ENCODE measurements at places on chromosomes 16 and 17.
A peak's percentile ranks its signal among the peaks of the same experiment; 100 is the strongest.

DNA sequence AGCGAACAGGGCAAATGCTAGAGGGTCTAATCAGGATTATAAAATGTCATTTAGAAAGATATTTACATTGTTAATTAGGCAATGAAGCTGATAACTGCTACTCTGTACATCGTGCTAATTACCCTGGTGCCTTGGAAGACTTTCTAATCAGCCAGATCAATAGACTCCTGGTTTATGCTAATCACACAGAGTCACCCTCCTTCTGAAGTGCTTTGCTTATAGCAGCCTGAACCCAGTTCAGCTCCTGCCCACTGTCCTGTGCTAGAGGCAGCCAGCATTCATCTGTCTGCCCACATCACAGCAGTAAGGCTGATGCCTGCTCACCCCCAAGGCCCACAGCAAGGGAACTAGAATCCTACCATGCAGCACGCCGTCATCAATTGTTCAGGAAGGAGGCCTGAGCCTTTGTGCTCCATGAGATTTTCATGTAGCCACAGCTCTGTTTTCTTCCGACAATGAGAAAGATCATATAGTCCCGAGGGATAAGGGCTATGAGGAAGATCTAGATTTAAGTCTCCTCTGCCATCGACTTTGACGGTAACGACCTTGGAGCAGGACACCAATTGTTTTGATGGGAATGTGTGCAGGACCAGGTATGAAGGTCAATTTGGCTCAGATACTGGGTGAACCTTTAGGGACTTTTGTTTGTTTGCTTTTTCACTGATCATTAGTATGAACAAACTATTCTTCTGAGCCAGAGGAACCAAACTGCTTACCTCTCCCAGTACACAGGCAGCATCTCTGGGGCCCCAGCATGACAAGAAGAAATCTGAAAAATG, 12.5 kb upstream of the LYRM9 start:
- no peak for DNase-seq

- no peak for DNase-seq
Measured at GRCh38 chr17:44927696-44928095, 12.4 kb upstream of the GFAP start.

GRCh38 chr17:27496971-27497370, 40.7 kb downstream of the KSR1 start:
- DNase-seq, result no peak

DNA sequence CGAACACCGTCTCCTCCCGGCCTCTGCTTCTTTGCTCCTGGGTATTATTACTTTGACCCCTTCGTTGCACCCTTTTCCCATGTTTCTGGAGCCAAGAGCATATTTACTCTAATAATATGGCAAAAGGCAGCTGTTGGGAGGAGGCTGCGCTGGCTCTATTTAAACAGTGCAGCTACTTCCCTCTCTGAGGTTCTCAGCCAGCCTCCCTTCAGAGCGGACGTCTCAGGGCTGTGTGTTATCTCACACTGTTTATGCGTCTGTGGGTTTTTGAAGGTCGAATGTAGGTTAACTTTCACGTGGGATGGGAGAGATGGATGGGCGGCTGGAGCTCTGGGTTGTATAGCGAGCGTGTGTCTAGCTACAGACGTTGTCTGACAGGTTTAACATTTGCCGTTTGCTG, 45.3 kb downstream of the COX4I1 start:
- DNase-seq, result peak; percentile 52

- DNase-seq, result peak; percentile 10
Measured at GRCh38 chr16:83771306-83771942, 36.4 kb upstream of the HSBP1 start.

- DNase-seq, result no peak
Measured at GRCh38 chr16:68860978-68861892, 17.9 kb downstream of the TANGO6 start.

GRCh38 chr17:70365091-70365583, 195.8 kb downstream of the KCNJ2 start:
- no peak for DNase-seq

DNA sequence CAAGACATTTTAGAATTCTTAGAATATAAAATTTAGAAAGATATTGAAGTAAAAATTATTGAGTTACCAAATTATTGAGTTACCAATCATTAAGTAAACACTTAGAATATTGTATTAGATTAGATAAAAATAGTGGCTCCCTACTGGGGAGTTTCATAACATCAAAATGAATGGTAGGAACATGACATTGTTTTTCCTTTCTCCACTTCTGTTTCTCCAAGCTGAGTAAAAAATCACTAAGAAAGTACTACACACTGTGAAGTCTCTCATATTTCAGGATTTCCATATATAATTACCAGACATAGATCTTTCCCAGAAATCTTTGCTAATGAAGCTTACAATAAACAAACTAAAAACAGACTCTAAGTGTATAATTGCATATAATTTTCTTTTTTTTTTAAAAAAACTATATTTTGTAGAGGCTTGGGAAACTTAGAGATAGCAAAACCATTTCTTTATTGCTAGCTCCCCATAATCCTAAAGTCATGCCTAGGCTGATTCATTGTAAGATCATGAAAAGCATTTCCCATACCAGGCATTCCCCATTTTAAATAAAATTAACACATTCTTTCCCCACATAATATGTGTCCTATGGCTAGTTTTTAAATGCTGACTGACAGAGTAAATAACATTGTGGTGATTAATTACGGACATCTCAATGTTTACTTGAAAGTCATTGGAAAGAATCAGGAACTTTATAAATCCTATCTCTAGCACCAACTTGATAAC, 1408.7 kb upstream of the GOT2 start:
- no peak for DNase-seq

- no peak for DNase-seq
Measured at GRCh38 chr17:81435652-81436293, 40.5 kb downstream of the BAHCC1 start.

DNA sequence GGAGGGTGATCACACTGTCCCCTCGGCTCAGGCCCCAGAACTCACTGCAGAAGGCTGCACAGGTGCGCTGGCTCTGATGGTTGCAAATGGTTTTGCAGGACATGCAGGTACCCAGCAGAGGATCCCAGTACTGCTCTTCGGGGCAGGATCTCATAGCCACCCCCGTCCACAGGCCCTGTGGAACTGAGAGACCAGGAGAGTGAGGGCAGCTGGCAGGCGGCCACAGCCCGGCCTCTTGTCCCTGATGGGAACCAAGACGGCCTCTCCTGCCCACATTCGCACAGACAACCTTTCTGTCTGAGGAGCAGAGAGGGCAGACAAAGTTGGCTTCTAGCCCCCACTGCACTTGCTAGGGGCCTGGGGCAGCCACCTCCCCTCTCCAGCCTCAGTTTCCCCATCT, 19.5 kb downstream of the TNFRSF13B start:
- no peak for DNase-seq

DNA sequence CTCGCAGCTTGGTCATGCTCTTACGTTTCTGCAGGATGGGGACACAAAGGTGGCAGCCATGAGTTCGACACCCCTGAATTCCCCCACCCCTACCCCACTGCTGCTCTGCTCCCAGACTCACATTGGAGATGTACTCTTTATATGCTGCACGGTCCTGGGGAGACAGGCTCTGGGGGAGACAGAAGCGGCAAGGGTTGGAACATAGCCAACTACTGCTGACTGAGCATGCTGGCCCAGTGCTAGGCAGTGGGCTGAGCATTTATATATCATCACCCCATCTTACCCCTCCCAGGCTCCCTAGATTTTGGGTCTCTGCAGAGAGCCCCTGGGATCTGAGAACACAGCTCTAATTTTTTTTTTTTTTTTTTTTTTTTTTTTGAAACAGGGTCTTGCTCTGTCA, 8.1 kb upstream of the ATXN7L3 start:
- DNase-seq, result no peak

DNA sequence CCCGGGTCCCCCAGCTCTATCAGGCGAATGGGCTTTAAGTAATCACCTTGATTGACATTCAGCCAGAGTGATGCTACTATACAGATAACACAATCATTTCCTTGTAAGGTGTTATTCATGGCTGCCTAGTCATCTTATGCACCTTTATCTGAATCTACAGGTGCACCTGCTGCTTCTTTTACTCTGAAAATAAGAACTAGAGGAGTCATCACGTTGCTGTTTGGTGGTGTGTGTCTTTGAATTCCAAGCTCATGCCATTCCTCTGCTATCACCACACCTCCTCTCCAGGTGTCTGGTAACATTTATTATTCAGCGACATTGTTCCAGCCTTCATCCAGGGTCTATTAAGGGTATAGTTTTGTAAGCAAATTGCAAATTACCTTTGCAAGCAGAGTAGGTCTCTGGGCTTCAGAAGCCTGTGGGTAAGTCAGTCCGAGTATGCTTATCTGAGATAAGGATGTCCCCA, 51.9 kb downstream of the NOS2 start:
- DNase-seq, result no peak

GRCh38 chr17:73695035-73695738, 50.9 kb upstream of the SDK2 start:
- DNase-seq, result no peak

DNA sequence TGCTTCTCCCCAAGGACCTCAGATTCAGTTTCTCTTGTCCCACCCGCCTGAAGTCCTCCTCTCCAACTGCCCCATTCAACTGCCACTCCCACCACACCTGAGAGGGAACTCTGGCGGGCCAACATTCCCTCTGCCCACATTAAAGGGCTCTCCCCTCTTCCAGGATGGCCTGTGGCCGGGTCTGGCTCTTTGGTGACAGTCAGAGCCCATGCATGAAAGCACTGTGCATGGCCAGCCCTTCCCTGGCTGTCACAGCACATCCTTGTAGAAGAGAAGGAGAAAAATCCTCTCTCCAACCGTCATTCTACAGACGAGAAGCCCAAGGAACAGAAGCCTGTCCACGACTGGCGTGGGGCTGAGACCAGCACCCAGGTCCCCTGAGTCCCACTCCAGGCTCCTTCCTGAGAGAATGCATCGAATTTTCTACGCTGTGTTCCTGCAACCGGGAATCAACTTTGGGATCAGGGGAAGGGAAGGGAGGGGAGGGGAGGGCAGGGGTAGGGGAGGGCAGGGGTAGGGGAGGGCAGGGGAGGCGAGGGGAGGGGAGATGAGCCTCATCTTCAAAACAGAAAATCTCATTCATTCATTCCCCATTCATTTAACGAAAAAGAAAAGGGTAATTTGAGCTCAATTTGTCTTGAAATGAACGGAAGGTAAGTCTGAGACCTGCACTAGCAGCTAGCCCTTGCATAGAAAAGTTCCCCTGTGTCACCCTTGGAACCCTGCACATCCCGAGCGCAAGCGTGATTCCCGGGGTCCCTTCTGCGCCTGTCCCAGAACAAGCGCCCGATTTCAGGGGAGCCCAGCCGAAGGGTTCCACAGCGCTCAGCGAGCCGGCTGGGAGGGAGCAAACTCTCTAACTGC, at the start of gene ABCC12:
Gene ABCC12 (minus strand): TSS at position 68 of the 864 bp plus-strand sequence. CDS start 9,569 bp downstream, outside the sequence.
- no peak for DNase-seq

- DNase-seq, result no peak
Measured at GRCh38 chr16:25553711-25554436, 137.9 kb upstream of the HS3ST4 start.
